ENCODE measurements at places on chromosomes 1 and 21. TPM values are rescaled to one million over a fixed set of nuclear protein-coding genes. Genes with fewer than 3 reads are reported as not detected.

DNA sequence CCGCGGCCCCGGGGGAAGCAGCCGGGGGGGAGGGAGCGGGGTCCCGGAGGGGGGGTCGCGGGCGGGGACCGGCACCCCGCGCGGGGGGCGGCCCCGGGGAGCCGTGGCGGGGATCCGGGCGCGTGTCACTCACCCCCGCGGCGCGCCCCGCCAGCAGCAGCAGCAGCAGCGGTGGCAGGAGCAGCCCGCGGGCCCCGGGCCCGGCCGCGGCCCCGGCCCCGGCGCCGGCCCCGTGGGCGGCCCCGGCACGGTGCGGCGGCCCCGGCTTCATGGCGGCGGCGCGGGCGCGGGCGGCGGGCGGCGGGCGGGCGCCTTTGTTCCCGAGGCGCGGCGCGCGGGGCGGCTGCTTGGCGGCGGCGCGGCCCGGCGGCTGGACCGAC lies 252 bp downstream of the SDC3 start:
- DNase-seq: no peak

DNA sequence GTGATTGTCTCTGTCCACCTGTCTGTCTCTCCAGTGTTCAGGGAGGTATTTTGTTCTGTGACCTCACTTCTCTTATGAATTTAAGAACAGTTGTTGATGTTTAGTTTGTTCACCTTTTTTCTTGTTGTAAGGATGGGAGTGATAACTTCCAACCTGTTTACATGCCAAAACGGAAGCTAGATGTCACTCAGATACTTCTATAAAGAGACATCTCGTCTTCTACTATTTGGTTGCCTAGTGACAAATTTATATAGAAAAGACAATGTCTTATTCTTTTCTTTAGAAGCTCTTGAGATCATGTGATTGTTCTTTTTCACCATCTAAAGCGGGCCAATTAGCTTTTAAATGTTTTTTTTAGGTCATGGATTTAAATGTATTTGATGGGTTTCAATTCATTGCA lies 33.8 kb downstream of the PRSS38 start:
- no peak for DNase-seq

DNA sequence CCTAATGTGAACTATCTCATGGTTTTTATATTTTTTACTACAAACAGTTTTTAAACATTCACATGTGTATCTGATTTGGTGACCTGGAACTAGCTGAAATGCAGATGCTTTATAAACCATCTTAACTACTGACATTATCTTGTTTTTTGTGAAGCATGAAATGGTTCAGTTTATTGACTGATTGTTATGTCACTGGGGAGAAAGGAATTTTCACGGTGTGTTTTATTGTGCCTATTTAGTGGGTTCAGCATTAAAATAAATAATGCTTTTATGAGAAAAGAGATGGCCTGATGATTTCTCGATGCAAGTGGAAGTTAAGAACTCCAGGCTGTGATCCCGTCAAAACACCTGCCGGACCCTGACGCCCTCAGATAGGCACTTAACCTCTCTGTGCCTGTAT lies 79.9 kb upstream of the KIF26B start:
- DNase-seq: no peak

The NBPF8 gene
- total RNA-seq: 7.0 TPM

The DIRAS3 gene
- 0.13 TPM for total RNA-seq

Measured in bronchial epithelial cell (primary cell).